ENCODE measurements at places on chromosomes 4 and X.

- no peak for DNase-seq
Observed at GRCh38 chrX:37717708-37718107, 32.1 kb downstream of the XK start.

DNA sequence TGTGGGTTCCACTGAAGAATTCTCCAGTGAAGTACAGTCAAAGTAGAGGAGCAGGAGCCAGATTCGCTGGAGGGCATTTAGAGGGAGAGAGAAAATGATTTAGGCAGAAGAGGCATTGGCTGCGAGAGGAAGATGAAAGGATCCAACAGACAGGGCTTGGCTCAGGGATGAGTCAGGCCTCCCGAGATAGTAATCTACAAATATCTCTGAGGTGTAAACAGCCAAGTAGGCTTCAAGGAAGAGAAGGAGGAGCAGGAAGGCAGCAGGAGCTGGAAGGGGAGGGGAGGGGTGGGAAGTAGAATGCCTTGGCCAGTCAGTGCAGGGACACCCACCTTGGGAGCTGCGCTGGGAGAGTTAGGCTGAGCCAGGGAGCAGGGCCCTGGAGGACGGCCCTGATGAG lies 55.5 kb downstream of the PJA1 start:
- no peak for DNase-seq

GRCh38 chrX:11367609-11368430 lies 74.6 kb downstream of the AMELX start:
- DNase-seq, result no peak

DNA sequence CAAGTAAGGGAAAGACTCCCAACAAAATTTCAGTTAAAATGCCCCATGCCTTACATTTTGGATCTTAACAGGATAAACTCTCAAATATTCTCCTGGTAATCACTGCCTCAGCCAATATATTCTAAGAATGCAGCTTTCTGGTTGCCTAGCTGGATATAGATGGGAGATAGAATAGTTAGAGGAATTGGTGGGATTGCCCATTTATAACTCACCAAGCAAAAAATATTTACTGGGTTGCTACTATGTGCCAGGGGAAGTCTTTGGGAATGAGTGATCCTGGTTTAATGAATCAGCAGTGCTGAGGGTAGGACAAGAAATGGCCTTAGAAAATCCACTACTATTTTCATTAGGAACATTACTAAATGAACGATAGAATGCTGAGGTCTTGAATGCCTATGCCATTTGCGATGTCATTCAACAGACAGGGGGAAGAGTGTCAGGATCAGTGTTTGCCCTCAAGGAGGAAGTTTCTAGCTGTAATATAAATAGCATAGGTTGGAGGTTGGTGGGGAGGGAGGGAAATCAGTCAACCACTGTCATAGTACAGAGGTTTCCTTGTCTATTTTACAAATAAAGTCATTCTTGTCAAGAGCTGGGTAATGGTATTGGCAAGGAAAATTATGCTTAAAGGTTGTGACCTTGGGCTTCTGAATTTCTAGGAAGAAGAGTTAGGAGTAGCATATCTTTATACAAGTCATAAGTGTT lies 63.5 kb downstream of the ENOPH1 start:
- no peak for DNase-seq

DNA sequence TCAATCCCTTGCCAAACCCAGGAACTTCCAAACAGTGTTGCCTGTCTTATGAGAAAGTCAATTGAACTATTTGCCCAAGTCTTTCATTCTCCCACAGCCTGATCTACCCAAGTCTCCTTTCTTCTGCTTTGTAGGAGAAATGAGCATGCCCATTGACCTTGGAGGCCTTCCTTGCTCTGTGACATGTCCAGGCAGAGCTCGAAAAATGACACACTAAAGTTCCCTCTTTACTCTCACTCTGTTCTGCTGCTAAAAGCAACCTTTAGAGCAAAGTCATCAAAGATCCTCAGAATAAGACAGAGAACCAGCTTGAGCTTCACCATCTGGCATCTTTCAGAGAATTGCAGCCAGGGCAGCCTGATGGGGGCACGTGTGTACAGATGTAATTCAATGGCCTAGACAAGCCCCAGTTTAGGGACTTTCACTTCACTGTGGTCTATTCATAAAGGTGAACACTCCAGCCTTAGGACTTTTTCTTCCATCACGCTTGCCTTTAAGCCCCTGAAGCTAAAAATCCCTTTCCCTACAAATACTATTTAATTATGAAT lies 136.4 kb downstream of the AMELX start:
- DNase-seq, result no peak

DNA sequence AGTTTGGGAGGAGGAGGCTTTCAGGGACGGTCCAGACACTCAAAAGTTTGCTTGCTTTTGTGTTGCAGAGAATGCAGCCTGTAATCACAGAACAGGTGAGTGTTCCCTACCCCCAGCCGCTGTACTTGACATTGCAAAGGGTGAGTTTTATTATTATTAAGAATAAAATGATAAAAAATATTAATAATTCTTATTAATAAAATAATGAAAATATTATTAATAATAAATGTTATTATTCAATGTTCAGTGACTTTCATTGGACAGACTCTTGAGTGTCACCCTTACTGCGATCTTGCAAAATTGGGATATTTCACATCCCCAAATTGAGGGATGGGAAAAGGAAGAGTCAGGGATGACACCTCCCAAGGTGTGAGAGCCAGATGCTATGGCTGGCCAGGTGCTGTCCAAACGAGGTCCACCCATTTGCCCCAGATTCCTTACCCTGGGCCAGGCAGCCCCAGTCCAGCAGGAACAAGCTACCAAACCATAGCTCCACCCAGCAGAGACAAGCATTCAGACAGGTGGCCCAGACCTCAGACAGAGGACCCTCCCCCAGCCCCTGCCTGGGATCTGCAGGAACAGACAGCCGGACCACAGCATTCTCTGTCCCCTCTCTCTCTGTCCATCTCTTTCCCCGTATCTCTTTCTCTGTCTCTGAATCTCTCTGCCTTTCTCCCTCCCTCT lies 22.4 kb downstream of the IL3RA start:
- no peak for DNase-seq

GRCh38 chrX:112670977-112671376 lies 8.8 kb downstream of the LHFPL1 start:
- DNase-seq, result no peak
